ENCODE measurements at places on chromosomes 13 and 19.

DNA sequence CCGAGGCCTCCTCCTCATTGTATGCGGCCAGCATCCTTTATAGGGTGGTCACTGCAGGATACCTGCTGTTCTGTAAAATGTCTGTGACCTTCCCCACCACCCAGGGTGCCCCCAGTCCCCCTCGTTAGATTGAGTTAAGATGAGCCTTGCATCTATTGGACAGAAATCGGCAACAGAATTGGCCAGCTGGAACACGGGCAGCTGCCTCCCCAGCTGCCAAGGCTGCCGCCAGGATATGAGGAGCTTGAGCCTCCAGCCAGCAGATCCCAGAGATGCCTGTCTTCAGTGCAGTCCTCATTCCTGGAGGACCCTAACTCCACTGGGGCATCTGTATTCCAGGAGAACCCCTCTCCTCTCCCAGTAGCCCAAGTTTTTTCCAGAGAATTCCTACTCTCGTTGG is 463.0 kb downstream of the TSHZ3 start:
- DNase-seq = no peak

DNA sequence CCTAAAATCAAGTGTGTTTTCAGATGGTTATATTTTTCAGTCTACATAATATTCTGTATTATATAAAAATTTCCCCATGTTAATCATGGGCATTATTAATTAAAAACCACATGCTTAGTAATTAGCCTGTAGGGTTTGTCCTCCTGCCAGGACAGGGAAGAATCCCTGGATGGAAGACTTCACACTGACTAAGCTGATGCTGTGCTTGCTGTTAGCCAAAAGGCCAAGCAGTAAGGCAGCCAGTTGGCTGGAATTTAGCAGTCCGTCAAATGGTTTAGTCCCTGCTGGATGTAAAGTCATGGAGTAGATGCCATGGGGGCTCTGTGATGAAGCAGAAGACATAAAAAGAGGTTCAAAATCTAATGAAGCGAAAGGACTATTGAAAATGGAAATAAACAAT is 168.0 kb upstream of the OBI1 start:
- no peak for DNase-seq

DNA sequence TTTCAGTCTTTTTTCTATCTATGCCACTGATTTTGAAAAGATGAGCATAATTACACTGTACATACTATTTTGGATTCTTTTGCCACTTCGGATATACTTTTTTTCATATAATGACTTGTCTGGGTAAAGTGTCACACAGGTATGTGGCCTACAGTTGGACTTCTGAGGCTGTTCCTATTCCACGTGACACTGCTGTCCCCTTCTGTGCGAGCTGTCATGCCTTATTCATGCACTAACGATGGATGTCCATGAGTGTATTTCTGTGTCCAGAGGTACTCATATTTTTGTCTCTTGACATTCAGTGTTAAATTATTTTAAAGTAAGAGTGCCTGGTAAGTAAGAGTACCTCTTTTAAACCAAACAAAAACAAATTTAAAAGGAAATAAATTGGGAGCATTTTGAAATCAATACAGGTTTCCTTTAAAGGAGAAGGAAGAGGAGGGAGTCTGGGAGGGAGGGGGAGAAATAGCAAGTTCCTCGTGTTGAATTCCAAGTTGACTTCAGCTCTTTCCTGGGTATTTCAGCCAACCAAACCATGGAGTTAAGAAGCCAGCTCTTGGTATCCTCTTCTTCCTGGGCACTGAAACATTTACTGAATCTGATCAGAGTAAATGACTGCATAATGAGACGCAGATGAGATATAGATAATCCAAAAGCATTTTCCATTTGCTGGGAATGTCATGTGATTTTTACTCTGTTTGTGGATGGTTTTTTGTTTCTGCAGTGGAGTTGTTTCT is 61.3 kb downstream of the TNFRSF19 start:
- DNase-seq = no peak

- DNase-seq = no peak
Measured at GRCh38 chr19:51644636-51645271, 1.9 kb downstream of the SIGLEC14 start.

GRCh38 chr19:39411081-39411831 is 1.2 kb upstream of the PLEKHG2 start:
- DNase-seq = peak; percentile 82

DNA sequence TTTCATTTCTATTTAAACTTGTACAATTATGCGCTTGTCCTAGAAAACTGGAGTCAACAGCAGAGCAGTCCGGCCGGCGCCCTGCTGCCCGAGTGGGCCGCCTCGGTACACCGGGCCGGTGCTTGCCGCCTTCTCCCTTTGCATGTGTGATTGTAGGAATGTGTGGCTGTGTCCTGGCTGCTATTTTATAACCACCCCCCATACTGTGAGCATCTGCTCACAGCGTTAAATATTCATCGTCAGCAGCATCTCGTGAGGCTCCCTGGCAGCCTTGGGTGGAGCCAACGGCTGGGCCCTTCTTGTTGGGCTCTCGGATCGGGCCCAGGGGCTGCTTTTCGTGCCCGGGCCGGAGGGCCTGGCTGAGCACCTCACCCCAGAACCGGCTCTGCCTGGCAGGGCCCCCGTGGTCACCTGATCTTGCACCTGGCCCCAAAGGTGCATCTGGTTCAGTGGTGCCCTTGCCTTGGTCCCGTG is 10.6 kb downstream of the PIAS4 start:
- DNase-seq = no peak

- DNase-seq = no peak
Measured at GRCh38 chr19:53994811-53995210, 3.4 kb downstream of the CACNG6 start.

- no peak for DNase-seq
Measured at GRCh38 chr13:53411463-53411862, 382.9 kb downstream of the OLFM4 start.

- DNase-seq = no peak
Measured at GRCh38 chr13:98731925-98732324, 20.5 kb downstream of the SLC15A1 start.

- DNase-seq = peak; percentile 89
Measured at GRCh38 chr19:23403581-23404324, 8.5 kb upstream of the ZNF91 start.

GRCh38 chr19:7953576-7953975 is 10.1 kb upstream of the TIMM44 start:
- no peak for DNase-seq

DNA sequence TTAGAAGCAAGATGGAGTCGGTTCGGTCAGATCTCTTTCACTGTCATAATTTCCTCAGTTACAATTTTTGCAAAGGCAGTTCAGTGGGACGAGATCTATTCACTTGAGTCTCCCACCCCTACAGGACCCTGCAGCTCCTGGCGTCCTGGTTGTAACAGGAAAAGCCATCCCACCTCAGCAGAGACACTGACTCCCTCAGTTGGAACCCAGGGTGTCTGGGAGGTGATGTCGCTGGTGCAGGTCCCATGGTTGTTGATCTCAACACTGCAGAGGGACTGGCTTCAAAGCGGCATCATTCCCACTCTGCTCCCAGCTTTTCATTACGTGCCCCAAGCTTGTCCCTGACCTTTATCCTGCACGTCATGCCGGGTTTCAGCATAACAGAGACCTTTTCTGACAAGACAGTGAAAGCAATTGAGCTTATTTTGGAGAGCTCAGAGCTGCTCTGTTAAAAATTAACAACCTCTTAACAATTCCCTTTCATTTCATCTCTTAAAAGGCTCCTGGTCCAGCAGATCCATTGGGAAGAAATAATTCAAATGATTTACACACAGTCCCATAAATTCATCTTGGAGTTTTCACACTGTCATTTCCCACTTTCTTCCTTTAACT is 17.6 kb upstream of the COG3 start:
- no peak for DNase-seq

DNA sequence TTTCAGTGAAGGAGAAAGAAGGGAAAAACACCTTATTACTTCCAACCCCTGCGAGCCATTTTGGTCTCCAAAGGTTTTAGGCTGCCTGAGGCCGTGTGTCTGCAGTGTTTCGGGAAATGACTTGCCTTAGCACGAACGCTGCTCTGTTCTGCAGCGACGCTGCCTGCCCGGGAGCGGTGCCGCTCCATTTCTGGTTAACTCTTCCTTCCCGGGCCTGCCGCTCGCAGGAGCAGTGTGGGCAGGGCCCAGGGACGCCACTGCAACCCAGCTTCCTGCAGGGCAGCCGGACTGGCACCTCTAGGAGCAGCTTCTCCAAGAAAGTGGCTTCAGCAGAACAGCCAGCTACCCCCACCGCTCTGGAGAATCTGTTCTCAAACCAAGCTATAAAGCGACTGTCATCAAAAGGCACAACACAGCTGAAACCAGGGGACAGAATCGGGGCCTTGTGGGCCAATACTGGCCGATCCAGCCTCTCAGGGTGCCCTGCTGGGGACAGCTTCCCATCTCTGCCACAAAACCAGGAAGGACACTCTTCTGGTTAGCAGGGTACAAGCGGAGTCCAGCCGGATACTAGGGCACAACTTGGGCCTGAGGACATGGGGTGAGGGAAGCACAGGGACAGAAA is 72.2 kb downstream of the KCTD15 start:
- DNase-seq = peak; percentile 21

DNA sequence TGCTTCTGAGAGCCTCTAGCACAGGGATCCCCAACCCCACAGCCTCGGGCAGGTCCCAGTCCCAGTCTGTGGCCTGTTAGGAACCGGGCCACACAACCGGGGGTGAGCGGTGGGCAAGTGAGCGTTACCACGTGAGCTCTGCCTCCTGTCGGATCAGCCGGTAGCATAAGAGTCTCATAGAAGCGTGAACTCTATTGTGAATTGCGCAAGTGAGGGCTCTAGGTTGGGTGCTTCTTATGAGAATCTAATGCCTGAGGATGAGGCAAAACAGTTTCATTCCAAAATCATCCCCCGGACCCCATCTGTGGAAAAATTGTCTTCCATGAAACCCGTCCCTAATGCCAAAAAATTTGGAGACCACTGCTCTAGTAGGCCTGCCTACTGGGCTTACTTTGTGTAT is 87.0 kb upstream of the UBL3 start:
- no peak for DNase-seq

DNA sequence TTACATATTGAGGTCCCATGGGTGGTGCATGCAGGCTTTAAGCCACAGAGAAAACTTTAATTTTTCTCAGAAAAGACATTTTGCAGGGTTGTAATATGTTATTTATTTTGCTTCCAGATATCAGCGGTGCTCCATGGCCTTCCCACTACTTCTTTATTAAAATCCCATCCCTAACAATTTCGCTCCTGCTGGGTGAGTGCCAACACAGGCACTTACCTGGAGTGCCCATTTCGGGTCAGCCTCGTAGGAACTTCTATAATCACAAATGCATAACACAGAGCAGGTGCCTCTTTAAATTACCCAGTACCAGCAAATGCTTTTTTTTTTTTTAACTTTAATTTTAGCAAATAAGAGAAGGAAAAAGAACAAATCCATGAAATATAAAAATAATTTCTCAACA is 86.4 kb downstream of the EFNB2 start:
- DNase-seq = no peak

DNA sequence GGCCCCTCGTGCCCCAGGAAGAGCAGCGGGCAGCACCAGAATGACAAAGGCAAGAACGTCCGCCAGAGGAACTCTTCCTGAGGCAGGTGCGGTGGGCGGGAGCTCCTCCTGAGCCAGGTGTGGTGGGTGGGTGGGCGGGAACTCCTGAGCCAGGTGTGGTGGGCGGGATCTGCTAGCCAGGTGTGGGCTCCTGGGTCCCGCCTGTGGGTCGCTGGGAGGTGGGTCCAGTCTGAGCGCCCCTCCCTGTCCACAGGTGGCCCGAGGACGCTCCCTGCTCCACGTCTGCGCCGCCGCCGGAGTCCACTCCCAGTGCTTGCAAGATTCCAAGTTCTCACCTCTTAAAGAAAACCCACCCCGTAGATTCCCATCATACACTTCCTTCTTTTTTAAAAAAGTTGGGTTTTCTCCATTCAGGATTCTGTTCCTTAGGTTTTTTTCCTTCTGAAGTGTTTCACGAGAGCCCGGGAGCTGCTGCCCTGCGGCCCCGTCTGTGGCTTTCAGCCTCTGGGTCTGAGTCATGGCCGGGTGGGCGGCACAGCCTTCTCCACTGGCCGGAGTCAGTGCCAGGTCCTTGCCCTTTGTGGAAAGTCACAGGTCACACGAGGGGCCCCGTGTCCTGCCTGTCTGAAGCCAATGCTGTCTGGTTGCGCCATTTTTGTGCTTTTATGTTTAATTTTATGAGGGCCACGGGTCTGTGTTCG is 7.0 kb upstream of the HCN2 start:
- no peak for DNase-seq

DNA sequence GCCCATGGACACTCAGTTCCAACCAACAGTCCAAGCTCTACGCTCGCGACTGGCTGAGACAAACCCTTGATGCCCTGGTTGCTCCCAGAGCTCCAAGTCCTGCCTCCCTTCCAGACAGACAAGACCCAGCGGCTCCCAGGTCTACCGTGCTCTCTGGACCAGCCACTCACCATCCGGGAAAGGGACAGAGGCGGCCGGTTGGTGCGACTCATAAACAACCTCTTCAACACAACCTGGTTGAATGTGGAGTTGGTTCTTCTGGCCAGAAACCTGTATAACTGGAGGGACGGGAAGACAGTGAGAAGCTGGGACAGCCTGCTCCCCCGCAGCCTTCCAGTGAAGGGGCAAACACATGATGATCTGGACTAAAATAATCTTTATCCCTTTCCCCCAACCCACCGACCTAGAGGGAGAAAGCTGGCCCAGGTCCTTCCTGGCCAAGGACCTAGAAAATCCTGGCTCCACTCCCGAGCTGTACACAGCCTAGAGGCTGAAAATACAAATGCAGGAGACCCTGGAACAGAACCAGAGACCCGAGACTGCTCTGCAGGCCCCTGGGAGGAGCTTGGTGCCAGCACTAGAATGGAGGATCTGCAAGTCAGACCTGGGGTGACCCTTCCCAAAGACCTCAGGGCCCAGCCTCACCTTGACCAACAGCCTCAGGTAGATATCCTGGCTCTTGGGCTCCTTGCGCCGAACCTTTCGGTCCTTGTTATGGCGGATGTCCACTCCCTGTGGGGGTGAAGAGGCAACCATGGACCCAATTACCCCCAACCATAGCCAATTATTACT is 1.6 kb downstream of the RPL18 start:
- no peak for DNase-seq

- no peak for DNase-seq
Measured at GRCh38 chr13:23506807-23507291, 63.4 kb upstream of the TNFRSF19 start.

- no peak for DNase-seq
Measured at GRCh38 chr13:86601351-86601750, 802.1 kb upstream of the SLITRK6 start.

GRCh38 chr13:40794414-40795368 is 5.3 kb downstream of the SLC25A15 start:
- DNase-seq = no peak

DNA sequence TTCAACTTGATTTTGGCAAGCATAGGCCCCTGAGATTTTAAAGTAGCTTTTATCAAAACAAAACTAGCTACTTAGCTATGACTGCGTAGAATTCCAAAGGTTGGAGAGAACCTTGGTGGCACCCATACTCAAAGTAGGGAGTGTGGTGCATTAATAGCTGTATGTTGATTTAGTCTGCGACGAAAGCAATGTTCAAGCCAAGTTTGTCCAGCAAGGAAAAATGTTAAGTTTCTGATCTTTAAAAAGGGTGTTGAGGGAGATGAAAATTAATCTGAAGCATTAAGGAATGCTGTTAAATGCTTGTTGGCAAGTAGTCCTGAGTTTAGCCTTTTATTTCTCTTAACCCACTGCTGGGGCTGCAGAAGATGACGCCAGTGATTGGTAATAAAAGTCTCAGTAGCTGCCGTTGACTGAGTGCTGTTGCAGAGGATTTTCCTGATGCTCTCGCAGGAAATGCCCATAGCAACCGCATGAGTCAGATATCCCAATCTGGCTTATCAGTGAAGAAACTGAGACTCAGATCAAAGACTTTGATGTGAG is 75.9 kb upstream of the RNF113B start:
- DNase-seq = no peak

GRCh38 chr19:2618611-2619010 is 83.9 kb downstream of the GNG7 start:
- DNase-seq = peak; percentile 63

- no peak for DNase-seq
Measured at GRCh38 chr13:91361755-91362271, 14.3 kb downstream of the MIR17HG start.

Measured in mucosa of gallbladder (tissue), 1 donor.